ENCODE measurements at places on chromosomes 12 and 14.

DNA sequence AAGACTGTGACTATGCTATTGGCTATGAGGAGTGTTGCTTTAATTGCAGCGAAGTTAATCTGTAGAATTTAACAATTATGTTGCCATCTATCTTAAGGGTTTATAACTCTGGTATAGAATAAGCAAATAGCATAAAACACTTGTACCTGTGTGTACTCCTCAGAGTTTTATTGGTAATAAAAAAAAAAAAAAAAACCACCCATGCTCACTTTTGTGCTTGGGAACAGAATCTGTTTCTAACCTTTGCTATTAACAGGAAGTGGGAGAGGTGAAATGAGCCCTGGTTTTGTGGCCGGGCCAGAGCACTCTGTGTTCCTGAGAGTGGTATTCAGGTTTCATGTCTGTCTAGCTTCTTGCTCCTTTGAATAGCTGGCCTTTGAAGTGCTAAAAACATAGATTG, 53.1 kb downstream of the PDE3A start:
- no peak for DNase-seq

DNA sequence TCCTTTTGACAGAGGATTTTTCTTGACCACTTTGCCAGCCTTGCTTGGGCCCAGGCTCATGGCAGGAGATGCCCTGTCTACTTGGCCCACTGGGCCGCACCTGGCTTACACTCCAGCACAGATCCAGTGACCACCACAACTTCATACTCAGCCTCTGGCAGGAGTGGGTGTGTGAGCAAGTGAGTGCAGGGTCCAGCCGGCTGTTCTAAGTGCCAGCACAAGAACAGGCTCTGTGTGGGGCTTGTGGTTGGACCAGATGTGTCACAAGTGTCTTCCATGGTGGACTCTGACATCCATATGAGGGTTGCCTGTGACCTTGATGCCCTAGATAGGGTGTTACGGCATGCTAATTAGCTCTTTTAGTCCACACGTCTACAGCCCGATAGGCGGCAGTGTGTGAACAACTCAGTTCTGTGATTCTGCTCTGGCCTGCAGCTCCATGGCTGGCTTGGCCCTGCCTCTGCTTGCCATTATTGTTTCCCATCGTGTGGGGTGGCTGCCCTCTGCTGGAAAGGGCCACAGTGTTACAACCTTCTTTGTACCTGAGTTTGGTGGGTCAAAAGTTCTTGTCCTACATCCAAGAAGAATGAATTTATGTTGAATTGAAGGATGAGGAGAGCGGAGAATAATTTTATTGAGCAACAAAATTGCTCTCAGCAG, 1089.1 kb downstream of the SLC6A15 start:
- peak; percentile 8 for DNase-seq

DNA sequence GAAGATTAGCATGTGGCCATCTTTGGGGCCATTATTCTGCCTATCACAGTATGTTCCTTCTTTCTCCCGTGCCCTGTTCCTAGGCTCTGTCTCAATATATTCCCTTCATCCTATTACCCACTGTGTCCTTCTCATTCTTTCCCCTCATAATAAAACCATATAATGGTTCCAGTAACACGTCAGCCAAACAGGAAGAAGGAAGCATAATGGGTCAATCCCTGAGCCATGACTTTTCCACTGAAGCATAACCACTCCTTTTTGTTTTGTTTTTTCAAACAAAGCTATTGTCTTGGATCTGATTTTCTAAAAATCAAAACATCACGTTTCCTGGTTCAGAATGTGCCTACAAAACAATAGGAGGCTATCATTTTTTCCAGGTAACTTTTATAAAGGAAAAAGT, 21.3 kb upstream of the RHOJ start:
- DNase-seq = no peak

- DNase-seq = peak; percentile 40
Measured at GRCh38 chr12:103680591-103681141, 93.6 kb downstream of the STAB2 start.

GRCh38 chr12:66188584-66189485, at the start of gene IRAK3:
Gene IRAK3, plus strand, starts transcription at chr12:66189214. Its CDS starts 86 bp downstream, at chr12:66189300.
- peak; percentile 37 for DNase-seq

DNA sequence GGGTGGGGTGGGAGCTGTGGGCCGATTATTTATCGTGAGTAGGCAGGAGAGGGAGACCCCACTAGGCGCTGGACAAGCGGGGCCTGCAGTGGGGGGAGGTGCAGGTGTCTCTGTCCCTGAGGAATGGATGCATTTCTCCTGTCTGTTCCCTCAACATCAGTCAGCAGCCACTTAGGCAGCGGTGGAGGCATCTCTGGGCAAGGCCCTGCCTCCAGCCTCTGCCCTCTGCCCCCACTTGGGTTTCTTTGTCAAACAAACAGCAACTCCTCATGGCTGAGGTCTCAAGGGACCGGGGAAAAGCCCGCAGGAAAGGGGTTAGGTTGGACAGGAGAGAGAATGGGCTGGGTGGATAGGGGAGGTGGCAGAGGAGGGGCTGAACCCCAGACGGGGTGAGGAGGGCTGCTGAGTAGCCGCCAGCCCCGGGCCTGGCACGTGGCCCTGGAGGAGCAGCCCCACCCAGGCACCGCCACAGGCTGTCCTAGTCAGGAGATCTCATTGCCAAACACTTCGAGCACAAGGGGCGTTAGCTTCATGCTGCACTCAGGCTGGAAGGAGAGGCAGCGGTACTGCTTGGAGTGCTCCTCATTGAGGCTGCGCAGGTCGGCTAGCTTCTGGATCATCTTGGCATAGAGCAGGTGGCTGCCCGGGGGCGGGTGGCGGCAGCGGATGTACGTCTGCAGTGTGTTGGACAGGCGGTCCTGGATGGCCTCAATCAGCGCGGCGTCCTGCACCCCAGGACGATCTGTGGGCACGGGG, 24.7 kb upstream of the HDAC7 start:
- DNase-seq = peak; percentile 37

DNA sequence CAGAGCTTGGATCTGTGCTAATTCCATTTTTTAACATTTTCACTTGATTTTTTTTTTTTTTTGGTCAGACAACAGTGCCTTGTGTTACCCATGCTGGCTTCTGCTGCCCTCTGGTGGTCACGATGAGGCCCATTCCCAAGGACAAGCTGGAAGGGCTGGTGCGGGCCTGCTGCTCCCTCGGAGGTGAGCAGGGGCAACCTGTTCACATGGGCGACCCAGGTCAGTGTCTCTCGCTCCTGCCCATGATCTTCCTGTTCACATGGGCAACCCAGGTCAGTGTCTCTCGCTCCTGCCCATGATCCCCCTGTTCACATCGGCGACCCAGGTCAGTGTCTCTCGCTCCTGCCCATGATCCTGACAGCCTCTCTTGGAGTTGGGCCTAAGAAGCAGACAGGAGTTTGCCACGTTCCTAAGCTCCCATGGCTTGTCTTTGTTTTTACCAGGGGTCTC, 59.4 kb downstream of the DGLUCY start:
- peak; percentile 44 for DNase-seq

GRCh38 chr14:38578278-38578681, 322.4 kb upstream of the CLEC14A start:
- no peak for DNase-seq

- DNase-seq = no peak
Measured at GRCh38 chr14:77579065-77579464, 37.4 kb downstream of the SPTLC2 start.

- DNase-seq = no peak
Measured at GRCh38 chr12:109053382-109054123, 1.2 kb downstream of the USP30 start.

DNA sequence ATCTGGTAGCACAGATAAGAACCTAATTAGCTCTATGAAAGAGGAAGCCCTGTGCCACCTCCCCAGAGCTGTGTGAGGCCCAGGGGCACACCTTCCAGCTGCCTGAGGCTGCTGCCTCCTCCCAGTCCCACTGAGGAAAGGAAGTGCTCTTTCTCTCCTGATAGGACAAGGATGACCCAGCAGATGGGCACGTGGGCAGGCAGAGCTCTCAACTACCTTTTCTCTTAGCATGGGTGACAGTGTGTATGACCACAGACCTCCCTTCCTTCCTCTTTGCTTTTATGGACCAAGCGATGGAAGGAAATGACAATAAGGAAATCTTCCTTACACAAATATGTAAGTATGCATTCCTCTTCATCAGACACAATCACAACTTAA, 127.6 kb upstream of the AMIGO2 start:
- no peak for DNase-seq

GRCh38 chr14:49569281-49569680, 16.9 kb downstream of the RPS29 start:
- no peak for DNase-seq

- no peak for DNase-seq
Measured at GRCh38 chr12:83474369-83474768, 787.7 kb downstream of the TMTC2 start.

- DNase-seq = no peak
Measured at GRCh38 chr12:62724947-62725451, 210.0 kb downstream of the PPM1H start.

- DNase-seq = no peak
Measured at GRCh38 chr12:51941011-51941581, 10.4 kb upstream of the ACVR1B start.

DNA sequence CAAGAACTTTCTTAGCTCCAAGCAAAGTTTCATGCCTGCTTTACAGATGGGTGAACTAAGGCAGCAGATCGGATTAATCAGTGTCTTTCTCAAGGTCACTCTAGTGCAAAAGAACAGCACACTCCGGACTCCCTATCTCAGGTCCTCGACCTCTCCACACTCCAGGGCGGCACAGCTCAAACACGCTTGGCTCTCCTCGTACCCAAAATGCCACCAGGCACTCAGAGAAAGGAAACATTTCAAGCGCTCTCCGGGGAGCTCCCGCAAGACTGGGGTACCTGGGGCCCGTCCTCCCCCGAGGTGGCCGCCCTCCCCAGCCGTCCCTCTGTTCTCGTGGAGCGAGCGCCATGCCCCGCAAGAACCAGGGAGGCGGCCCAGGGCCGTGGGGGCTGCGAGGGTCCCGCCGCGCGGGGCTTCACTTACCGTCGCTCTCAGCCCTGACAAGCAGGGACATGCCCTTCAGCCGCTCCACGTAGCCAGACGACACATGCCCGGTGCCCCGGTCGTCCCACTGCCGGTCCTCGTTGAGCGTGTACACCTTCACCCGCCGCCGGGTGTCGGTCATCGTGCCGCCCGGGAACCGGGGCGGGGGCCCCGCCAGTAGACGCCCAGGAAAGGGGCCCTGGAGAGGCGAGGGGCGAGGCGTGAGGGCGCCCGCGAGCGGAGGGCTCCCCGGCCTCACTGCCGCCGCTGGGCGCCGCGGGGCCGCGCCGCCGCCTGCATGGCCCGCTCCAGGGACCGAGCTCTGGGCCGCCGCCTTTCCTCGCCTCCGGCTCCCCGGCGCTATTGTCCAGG, 830 bp downstream of the PPP4R3A start:
- no peak for DNase-seq

- DNase-seq = peak; percentile 55
Measured at GRCh38 chr14:65019944-65020566, 33.4 kb downstream of the FNTB start.

GRCh38 chr12:105330283-105330930, at the start of gene C12orf75:
Gene C12orf75, plus strand, starts transcription at chr12:105330691. Its CDS starts 201 bp downstream, at chr12:105330892.
- DNase-seq = peak; percentile 72

DNA sequence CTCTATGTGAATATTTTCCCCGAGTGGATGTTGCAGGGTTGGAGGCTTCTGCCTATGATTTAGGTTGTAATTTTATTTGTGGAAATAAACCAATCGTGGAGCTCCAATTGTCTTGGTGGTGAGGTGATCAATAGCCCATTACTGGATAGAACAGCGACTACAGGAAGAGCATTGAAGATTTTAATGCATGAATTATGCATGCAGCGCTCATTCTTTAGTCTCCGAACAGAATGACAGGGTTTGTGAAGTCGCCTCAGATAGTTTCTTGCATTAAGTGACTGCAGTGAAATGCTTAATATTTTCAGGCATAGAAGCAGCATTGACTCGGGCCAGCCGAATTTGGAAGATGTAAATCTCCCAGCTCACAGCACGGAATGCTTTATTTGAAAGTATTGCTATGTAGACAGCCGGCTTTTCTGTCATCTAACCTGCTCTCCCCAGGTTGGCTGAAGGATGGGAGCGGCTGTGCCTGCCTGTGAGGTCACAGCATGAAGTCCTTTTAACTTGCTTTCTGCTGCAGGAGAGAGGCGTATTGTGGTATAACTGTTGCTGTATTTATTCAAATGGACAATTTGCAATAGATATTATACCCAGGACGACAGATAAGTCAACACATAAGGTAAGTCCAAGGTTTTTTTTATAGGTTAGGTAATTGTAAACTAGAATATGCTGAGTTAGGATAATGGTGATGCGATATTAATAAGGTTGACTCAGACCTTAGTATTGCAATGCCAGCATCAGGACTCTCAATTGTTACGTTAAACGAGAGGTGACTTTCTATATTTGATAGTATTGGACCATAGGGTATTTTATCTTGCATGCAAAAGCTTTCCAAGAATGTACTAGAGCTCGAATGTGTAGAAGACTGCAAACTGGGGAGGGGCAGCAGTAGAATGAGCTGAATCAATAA, 135.7 kb downstream of the CNTN1 start:
- DNase-seq = no peak

- DNase-seq = no peak
Measured at GRCh38 chr12:89721291-89721987, 12.8 kb upstream of the ATP2B1 start.
